ENCODE measurements at places on chromosomes 5 and 9.

- no peak for DNase-seq
Measured at GRCh38 chr5:132138260-132138659, 64.7 kb downstream of the CSF2 start.

DNA sequence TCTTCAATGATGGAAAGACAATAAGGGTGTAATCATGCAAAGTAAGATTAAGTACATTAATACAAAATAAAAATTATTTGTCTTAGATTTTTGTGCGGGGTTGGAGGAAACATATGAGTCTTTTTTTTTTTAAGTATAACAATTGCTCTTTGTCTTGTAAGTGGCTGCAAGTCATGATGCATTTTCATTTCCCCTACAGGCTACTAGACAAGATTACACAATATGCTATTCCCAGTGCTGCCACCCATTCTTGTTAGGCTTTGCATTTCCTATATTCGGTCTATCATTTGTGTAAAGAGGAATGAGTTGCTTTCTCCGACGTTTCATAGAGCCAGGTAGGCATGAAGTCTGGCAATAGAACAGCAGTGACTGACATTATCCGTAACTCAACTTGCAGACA, 294.2 kb upstream of the CYLC2 start:
- no peak for DNase-seq

DNA sequence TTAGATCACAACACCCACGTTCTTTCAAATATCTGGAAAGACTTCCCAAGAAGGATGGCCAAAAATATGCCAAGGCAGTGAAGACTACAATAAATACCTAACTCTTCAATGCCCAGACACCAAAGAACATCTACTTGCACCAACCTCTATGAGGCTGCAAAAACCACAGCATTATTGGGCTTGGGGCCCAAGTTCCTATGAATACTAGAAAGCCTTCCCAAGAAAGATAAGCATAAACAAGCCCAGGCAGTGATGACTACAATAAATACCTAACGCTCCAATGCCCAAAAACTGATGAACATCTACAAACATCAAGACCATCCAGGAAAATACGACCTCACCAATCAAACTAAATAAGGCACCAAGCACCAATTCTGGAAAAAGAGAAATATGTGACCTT, 41.3 kb downstream of the AP3B1 start:
- DNase-seq, result no peak

GRCh38 chr5:171956887-171957495, 49.4 kb downstream of the FBXW11 start:
- DNase-seq, result no peak

GRCh38 chr5:146081556-146081955, 23.8 kb downstream of the PLAC8L1 start:
- DNase-seq, result no peak

DNA sequence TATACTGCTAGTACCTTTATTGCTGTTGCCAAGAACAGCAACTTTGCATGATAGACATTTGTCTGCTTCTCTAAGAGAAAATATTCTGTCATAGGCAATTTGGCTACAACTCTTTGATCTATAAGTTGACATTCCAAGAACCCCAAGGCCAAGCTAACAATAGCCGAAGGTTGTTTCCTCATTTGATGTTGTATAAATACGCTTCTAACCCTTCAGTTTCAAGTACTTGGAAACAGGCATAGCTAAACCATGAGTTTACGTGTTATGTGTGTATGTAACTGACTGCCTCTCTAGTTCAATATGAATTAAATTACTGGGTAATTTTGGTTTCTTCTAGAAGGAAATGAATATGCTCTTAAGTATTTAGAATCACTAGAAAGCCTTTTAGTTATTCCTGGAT, 1034.0 kb downstream of the TLE4 start:
- DNase-seq, result no peak

DNA sequence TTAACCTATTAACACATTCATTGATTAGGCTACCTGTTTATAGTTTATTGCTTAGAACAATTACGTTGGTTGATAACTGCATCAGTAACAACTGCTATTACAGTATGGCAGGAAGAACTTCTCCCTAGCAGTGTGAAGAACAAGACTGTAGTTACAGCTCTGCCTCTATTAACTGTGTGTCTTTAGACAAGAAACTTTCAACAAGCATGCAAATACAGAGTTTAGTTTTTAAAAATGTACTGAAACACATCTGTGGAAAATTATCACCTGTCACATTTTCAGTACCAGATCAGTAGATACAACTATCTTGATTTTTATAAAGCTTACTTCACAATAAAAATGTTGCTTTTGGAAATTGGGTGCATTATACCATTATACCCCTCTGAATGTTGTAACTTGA, 22.2 kb downstream of the ELL2 start:
- DNase-seq, result no peak

DNA sequence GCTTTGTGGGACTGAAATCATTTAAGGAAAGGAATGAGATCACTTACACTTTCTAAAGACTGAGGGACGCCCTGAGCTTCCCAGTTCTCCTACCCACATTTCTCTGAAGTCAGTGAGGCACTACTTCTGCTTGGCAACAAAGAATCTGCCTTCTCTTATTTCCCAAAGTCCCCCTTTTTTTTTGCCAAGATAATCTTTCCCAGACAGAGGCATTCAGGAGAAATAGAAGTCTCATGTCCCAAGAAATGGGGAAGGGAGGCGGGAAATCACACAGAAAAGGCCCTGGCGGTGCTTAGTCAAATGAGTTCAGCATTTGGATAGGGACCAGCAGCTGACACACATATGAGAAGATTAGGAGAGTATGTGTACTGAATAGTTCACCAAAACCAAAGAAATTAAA, 159.7 kb downstream of the MUSK start:
- DNase-seq, result no peak

- no peak for DNase-seq
Measured at GRCh38 chr9:138060365-138060764, 182.8 kb downstream of the CACNA1B start.

GRCh38 chr9:115340314-115340713, 222.4 kb upstream of the TNC start:
- no peak for DNase-seq

DNA sequence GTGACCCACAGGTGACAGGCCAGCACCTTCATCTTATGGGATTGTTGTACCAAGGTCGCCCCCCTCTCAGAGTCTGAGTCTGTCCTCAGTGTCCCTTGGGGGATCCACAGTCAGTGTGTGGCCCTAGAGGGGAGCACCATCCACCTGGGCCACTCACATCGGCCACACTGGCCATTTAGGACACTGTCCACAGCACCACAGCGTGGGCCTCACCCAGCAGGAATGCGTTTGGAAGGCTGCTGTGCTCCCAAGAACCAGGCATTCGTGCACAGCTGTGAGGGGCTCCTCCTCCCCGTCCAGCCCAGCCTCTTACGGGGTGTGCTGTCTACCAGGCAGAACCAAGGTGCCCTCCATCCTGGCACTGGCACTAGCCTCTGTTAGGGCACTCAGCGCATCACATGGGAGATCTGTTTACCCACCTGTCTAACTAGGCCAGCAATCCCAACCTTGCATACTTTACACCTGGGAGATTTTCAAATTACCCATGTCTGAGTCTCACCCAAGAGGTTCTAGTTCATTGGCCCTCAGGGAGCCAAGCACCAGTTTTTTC, 24.5 kb upstream of the UBE2QL1 start:
- DNase-seq, result no peak

DNA sequence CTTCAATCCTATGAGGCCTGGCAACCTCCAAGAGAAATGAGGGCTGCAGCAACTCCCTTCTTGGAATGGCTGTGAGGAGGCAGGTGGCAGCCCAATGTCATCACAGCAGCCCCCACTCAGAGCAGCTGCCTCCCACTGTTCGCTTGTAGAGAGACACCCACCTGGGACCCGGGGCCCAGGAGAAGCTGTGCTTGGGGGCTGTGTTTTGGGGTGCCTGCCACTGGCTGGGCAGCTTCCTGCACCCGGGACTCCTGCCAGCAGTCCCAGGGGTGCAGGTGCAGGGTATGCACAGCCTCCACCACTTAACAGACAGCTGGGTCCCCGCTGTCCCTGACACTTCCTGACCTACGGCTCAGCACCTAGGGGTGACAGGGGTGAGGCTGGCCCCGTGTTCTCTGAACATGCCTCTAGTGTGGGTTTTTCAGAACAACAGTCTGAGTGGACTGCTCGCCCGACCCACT, 26.2 kb downstream of the NIPAL4 start:
- no peak for DNase-seq

- no peak for DNase-seq
Measured at GRCh38 chr5:132788508-132788907, 11.5 kb upstream of the SEPTIN8 start.

- no peak for DNase-seq
Measured at GRCh38 chr5:159953609-159954008, 37.3 kb downstream of the ADRA1B start.

DNA sequence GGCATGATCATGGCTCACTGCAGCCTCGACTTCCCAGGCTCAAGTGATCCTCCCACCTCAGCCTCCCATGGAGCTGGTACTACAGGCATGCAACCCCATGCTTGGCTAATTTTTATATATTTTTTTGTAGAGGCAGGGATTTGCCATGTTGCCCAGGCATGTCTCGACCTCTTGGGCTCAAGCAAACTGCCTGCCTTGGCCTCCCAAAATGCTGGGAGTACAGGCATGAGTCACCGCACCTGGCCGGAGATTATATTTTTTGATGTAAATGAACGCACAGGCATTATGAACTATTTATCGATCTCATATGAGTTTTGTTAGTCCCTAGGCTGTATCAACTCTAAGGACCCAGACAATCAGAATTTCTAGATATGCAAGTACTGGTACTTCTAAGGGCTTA, 25.5 kb upstream of the CEP120 start:
- DNase-seq, result no peak

GRCh38 chr9:78121488-78121887, 89.9 kb upstream of the GNAQ start:
- DNase-seq, result peak; percentile 73

DNA sequence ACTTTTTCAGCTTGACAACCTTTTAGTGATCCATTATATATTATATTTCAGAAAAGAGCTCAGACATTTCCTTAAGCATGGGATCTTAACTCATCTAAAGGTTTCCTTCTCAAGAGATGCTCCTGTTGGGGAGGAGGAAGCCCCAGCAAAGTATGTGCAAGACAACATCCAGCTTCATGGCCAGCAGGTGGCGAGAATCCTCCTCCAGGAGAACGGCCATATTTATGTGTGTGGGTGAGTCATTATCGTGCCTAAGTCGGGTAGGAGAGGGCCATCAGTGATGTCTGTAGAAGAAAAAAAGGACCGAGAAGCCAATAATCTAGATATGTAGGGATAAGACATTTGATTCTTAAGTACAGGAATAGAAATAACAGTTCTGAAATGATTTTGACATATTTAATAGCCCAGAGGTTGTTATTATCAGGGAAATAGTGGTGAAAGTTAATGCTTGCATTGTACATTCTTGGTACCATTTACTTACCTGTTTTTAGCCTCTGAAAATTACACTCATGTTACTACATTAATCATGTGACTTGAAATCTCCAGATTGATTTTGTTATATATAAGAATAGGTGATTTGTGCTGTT, 28.2 kb downstream of the MTRR start:
- DNase-seq, result no peak

- no peak for DNase-seq
Measured at GRCh38 chr5:52469835-52470234, 317.9 kb upstream of the ITGA1 start.

- no peak for DNase-seq
Measured at GRCh38 chr5:160097991-160098390, 21.3 kb downstream of the PWWP2A start.

GRCh38 chr9:131237291-131237690, 39.0 kb downstream of the FAM78A start:
- DNase-seq, result no peak

GRCh38 chr5:66633754-66634153, 37.6 kb downstream of the MAST4 start:
- DNase-seq, result no peak

DNA sequence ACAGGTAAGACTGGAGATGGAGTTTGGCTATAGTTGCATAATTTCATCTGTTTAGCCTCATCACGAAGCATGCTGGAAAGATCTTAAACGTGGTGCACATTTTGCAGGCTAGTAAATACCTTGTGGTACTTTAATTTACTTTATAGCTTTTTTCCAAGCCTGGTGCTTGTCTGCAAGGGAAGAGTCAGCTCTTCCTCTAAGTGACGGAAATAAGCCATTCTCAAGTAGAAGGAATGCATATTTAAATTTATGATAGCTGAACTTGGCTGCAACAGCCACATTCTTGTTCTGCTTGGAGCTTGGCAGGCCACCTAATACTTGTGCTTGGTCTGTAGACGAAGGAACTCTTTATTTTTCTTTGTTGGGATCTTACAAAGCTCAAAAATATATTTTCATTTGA, 188.0 kb upstream of the PIK3R1 start:
- no peak for DNase-seq

DNA sequence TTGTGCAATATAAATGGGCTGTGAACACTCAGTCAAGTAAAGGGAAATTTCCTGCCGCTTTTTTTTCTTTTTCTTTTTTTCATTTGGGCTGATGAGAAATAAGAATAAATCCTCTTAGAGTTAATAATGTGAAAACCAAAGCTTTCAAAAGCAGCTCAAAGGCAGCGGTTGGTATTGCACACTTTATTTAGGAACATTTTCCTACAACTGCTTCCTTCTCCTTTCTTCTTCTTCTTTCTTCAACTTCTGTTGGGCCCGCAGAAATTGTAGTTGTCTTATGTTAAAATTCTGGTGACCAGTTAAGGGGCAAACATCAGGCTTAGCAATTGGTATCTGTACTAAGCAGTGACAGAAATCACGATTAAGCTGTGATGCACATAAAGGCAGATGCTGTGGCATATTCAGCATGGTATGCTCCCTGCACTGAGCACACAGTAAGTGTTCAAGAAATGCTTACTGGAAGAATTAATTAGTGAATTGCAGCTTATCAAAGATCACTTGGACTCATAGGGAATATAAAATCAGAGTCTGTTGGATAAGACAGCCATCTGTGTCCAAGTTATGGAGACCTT, 85.4 kb downstream of the ANKRD55 start:
- DNase-seq, result no peak

All from dorsolateral prefrontal cortex (tissue), 122 donors.